Stimulated activated CD4-positive, alpha-beta T cell treated with anti-CD3 and anti-CD28 coated beads, TNF-alpha, amount 100 ng/mL, for 4 hours (primary cell): ENCODE measurements at places on chromosomes 12 and 14.

- DNase-seq: no peak
Measured at GRCh38 chr12:107167756-107168155, 74.4 kb upstream of the CRY1 start.

- no peak for DNase-seq
Measured at GRCh38 chr12:55142669-55143565, 16.7 kb downstream of the OR9K2 start.

- DNase-seq: no peak
Measured at GRCh38 chr14:61231810-61232209, 49.3 kb downstream of the TMEM30B start.

DNA sequence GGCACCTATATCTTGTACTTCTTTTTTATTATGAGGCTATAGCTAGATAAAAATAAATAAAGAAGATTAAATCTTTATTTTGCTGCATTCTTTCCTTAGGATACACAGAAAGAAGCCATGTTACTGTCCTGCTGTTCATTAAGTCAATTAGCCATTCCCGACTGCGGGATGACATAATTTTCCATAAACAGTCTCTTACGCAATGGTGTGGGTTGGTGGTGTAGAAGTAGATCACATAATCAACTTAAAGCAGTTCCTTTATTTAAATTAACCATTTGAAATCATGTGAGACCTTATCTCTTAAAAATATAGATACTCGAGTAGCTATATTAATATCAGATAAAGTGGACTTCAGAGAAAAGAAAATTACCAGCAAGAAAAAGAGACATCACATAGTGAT is 40.2 kb downstream of the TAOK3 start:
- no peak for DNase-seq

GRCh38 chr14:76129851-76130576 is 21.7 kb upstream of the GPATCH2L start:
- DNase-seq: no peak

GRCh38 chr14:54564868-54565784 is 1.8 kb upstream of the SAMD4A start:
- DNase-seq: peak; percentile 36

GRCh38 chr12:18323159-18323558 is 61.8 kb downstream of the PIK3C2G start:
- no peak for DNase-seq

DNA sequence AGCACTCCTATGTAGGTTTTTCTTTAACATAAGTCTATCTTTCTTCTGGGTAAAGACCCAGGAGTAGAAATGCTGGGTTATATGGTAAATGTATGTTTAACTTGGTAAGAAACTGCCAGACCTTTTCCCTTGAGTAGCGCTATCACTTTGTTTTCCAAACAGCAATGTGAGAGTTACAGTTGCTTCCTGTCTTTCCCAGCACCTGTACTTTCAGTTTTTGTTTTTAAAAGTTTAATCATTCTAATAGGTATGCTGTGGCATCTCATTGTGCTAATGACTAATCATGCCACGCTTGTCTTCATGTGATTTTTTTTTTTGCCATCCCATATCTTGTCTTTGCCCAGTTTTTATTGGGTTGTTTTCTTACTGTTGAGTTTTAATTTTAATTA is 28.1 kb downstream of the GIT2 start:
- no peak for DNase-seq

DNA sequence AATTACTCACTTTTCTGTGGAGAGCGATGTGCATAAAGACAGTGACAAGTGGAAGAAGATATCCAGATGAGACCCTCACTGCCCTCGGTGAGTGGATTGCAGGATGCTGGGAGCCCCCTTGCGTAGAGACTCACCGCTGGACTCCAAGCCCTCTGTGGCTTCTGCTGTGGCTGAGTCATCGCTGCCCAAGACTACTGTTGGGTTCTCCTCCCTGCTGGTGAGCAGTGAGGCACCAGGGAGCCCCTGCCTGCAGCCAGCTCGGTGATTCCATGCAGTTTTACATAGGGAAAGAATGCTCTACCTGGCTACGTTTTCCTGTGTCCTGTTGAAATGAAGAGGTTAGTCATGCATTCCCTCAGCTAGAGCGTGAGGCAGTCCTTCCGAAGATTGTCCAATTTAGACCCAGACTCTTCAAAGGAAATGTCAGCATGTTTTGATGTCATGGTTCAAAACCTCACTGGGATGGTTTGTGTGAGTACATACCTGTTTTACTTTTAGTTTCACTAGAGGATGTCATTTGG is 28.2 kb downstream of the TRAF3 start:
- DNase-seq: no peak

DNA sequence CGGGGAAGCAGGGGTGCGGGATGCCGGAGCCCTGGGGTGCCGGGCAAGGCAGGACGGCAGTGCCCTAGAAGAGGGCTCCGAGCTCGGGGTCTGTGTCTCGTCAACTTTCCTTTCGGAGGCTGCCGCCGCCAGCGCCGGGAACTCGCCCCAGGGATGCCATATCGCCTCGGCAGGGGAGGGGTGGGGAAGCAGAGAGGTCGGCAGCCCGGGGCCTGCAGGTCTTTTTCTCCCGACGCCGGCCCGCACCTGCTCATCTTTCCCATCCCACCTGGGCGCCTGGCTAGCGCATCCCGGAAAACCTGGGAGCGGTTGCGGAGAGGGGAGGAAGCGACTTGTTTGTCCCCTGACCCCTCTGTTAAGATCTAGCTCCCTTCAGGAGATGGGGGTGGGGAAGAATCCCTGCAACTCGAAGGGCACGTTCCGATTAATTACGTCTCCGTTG is 547 bp downstream of the CNTN1 start:
- DNase-seq: no peak

GRCh38 chr12:124744273-124744640 is 119.4 kb downstream of the SCARB1 start:
- DNase-seq: no peak

DNA sequence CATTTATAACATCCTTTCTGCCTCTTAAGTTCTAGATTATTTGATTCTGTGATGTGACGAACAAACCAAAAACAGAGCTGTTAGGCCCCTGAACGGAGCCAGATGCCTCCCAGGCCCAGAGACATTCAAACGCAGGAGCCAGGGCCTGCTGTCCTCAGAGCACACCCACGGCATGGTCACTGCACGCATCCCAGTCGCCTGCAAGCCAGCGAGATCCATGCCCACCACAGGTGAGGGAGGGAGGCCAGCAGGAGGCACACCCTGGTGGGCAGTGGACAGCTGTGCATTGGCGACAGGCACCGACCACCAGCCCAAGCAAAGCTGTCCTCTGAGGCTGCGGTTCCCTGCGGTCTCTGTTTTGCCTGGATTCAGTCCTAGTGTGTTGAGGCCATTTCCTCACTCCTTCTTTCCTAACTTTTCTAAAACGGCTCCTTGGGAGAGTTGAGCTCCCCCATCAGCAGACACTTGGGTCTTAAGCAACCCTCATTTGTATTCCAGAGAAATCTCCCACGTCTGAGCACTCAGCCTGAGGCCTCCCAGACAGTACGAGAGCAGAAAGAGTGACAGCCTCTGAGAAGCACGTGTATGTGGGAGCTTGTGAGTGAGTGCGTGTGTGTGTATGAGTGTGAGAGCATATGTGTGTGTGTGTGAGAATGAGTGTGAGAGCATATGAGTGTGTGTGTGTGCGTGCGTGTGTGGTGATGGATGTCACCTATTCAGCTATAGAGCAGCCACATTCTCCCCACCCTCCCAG is 81.2 kb downstream of the CHGA start:
- DNase-seq: no peak

- DNase-seq: no peak
Measured at GRCh38 chr14:35808076-35808637, 938 bp downstream of the RALGAPA1 start.

GRCh38 chr12:47750229-47750798 is 8.4 kb downstream of the RAPGEF3 start:
- no peak for DNase-seq

DNA sequence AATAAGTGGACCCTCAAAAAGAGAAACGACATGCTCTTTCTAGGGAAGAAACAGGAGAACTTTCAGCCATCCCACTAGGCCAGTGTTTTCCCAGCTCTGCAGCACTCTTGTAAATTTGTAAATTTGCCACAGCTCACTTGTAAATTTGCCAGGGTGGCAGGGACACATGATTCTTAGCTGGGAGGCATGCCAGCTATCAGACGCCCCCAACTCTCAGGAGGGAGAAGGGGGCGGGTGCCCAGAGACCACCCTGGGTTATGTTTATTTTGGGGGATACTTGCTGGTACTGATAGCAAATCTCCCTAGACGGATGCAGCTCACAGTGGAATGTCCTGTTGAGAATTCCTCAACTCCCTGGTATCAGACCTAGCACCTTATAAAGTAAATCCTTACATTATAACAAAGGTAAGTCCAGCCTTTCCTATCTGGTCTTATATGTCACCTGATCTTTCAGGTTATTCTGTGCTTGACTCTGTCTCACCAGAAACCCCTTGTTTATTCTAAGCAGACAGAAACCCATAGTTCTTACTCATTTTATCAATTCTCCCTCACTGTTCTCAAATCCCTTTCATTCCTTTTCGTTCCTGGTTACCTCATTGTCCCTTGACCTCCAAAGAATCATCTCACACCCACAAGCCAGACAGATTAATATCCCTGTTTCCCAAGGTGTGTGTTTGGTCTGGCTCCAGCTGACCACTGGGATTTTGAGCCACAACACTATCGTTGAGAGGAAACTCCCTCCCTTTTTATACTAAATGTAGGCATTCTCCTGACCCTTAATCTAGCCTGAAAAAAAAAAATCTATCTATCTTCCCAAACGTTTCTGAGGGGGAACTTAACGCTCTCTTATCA is 69.3 kb upstream of the HMGA2 start:
- no peak for DNase-seq

GRCh38 chr14:92503756-92504491 is 9.7 kb upstream of the RIN3 start:
- no peak for DNase-seq

DNA sequence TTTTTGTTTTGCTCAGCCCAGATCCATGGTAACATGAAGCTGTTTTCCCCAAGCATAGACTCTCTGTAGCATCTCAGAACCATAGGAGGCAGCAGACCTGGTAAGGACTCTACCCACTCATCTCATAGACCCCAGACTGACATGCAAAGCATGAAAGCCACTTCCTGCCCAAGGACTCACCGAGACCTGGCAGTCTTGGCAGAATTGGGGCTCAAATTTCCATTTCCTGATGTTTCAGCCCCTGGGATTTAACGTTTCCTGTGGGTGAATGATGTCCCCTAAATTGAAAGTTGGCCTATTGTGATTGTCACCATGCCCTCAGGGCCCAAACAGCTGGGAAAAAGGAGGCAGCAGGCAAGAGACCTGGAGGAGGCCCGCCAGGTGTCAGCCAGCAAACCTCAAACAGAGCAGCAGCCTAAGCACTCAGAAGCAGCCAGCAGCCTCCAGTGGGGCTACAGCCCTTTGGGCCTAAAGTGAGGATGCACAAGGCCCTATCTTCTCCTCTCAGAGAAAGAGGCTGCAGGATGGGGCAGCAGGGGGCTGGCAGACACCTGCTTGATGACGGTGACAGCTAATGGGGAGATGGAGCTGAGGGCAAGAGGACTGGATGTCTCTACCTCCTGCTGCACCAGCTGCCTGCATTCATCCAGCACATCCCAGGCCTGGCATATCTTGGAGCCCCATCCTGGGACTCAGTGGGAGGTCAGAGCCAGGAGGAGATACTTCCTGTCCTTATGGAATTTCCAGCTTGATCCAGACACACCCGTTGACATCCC is 8.5 kb downstream of the KRT85 start:
- no peak for DNase-seq

GRCh38 chr14:81517798-81518398 is 15.8 kb downstream of the SEL1L start:
- no peak for DNase-seq

DNA sequence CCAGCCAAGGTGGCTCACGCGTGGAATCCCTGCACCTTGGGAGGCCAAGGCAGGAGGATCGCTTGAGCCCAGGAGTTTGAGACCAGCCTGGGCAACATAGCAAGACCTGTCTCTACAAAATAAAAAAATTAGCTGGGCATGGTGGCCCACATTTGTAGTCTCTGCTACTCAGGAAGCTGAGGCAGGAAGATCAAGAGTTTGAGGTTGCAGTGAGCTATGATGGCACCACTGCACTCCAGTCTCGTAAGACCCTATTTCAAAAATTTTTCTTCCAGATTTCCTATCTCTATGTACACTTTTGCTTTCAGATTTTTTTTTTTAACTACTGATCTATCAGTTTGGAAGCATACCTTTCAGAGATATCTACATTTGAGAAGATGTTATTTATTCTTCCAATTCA is 15.3 kb downstream of the SNX6 start:
- no peak for DNase-seq

GRCh38 chr12:67239061-67239460 is 30.1 kb upstream of the CAND1 start:
- DNase-seq: no peak

DNA sequence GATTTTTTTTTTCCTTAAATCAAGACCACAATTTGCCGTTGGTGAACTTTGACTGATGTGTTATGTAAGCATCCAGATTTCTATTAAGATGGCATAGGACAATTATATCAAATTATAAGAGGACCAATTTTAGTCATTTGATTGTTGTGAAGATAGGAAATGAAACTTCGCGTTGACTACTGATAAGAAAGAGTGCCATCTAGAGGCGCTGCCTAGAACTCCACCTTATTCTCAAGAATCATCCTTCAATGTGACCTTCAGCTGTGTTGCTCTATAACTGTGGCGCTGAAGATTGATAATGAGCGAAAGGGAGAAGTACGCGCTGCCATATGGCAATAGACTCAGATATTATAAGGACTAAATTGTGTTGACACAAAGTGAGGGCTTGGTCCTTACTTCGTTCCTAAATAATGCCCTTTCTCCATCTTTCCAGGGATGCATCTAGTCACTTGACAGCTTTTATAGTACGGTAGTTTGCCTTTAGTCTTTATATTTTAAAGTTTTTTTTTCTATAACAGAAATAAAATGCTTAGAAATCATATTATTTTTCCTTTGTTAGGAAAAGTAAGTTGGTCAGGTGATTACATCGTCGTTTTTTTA is 350.8 kb upstream of the STXBP6 start:
- no peak for DNase-seq

GRCh38 chr14:71773898-71774481 is 158.2 kb upstream of the RGS6 start:
- no peak for DNase-seq

DNA sequence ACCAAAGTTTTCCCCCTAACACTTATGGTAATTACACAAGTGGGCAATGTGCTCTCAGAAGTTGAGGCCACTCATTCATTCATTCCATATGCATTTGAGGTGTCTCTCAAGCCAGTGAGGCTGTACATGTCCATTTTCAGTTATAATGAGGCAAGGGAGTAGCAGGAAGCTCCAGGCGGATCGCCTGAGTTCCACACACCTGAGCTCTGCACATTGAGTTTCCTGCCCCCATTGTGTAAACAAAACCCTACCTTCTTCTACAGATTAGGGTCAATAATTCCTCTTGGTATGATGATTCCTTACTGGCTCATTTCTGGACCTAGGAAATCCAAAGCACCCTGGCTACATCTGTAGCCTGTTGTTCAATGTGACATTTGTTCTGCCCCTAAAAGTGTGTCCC is 555.3 kb downstream of the MED13L start:
- DNase-seq: no peak
